Activated CD4-positive, CD25-positive, alpha-beta regulatory T cell treated with anti-CD3 and anti-CD28 coated beads, Interleukin-2, amount 50 U/mL, for 16 hours (primary cell): ENCODE measurements at places on chromosomes 1 and 21.

- DNase-seq, result no peak
Measured at GRCh38 chr1:223843934-223844786, 1.6 kb downstream of the TP53BP2 start.

GRCh38 chr1:107840725-107841124 lies 124.3 kb downstream of the VAV3 start:
- DNase-seq, result no peak

DNA sequence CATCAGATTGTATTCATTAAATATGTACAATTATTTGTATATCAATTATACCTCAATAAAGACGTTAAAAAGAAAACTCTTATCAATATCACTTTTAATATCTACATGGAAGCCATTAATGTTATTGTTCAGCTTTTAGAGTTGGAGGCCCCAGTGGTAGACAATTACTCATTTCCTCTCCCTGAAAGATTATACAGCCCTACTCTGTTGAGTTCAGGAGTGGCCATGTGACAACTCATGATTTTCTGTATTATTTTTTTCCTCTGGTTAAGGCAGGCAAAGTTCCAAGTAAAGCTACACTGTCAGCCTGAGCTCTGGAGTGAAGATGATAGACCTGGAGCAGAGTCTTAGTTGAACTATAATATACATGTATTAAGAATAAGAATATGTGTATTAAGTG lies 247.9 kb upstream of the B3GALT2 start:
- DNase-seq, result no peak

DNA sequence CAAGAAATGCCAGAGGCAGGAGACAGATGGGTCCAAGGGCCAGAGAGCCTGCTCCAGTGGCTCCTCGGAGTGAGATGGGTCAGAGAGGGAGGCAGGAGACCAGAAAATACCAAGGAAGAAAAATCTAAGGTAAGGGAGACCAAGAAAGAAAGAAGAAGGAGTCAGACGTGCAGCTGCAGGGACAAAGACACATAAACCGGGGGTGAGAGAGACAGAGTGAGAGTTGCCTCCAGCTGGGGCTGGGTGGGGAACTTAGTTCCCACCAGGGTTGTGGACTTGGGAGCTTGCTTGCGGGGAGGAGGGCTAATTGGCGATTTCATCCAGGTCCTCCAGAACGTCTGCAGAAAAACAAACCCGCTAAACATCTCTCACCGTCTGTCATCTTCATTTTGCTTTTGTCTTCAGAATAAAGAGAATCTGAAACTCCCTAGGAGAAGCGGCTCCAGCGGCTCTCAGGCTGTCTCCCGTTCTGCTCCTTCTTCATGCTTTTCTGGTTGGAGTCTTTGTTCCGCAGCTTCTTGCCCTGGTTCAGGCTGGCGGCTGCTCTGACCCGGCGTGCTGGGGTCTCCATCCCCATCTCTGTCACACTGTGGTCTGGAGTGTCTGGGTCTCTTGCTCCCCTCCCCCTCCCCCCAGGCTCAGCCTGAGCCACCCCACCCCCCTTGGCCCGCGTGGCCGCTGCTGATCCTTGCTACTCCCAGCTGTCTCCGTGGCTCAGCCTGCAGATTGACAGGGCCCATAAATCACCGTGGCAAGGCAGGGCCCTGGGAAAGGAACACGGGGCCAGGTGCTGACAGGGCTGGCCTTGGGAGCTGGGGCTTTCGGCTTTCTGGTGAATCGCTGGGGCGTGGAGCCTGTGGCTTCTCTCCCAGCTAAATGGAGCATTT lies 66.6 kb downstream of the UBIAD1 start:
- DNase-seq, result no peak

GRCh38 chr1:159509440-159510228 lies 26.2 kb downstream of the OR10J5 start:
- no peak for DNase-seq

DNA sequence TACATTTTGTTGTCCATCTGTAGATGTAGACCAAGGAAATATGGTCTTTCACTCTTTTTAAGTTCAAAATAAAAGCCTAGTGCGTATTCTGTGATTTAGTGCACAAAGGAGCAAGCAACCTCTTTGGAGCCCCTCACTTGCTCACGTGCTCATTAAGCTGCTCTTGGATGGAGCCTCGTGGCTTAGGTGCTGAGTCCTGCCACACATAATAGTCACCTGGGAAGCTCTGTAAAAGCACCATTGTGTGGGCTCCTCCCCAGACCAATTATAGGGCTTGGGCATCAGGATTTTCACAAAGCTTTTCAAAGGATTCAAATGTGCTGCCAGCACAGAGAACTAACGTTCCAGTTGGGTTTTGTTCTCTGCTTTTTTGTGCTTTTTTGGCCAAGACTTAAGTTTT lies 85.0 kb downstream of the PCP4 start:
- DNase-seq, result no peak

GRCh38 chr1:69671363-69672010 lies 103.8 kb downstream of the LRRC7 start:
- no peak for DNase-seq

DNA sequence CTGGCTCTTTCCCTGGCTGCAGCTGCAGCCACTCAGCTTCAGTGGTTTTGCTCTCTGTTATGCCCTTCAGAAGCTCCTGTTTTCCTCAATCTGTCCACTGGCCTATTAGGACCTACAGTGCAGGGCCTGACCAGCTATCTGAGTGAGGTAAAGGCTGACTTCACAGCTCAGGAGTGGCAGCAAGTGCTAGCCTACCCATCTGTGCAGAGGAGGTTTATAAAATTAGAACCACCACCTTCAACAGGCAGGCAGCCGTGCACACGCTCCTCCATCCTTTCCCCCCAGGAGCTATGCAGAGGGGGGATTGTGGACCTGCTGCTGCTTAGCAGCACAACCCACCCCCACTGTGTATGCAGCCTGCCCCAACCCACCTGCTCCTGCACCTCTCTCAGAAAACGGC lies 8.3 kb downstream of the ADAR start:
- DNase-seq, result no peak

DNA sequence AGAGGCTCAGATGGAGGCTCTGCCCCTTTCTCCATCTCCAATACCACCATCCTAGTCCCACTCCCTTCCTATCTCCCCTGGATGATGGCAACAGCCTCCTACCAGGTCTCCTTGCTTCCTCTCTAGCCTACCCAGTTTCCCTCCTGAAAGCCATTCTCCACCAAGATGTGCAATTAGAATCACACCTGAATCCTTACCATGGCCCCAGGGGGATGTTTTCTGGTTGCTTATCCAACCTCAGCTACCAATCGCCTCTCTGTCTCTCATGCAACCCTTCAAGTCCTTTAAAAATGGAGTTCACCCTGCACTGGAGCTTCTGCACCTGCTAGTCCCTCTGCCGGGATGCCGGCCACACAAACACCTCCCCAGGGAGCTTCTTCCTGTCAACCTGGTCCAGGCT lies 2.9 kb downstream of the RCAN1 start:
- no peak for DNase-seq

GRCh38 chr1:151131701-151132334 lies 14.6 kb downstream of the SEMA6C start:
- no peak for DNase-seq
